ENCODE measurements at places on chromosomes 7 and 10.

GRCh38 chr10:44635176-44635575 is 250.3 kb upstream of the CXCL12 start:
- DNase-seq = no peak

- DNase-seq = no peak
These were observed 141.0 kb downstream of the CDH23 start for GRCh38 chr10:71537681-71538080.

DNA sequence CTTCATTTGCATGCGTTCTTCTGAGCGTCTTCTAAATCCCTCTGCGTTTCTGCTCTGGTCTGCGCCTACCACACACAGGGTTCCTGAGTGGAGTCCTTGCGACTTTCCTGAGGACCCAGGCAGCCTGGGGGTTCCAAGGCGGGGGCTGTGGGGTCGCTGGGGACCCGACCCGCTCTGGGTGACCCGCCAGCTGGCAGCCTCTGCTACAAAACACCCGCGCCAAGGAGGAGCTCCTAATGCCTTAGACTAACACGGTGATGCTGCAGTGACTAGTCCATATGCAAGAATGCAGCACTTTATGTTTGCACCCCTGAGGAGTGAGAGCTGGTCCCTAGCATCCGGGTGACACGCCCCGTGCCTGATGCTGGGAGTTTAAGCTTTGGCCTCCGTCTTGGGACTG is 367.0 kb upstream of the POM121L12 start:
- no peak for DNase-seq

GRCh38 chr10:95906677-95907455 is 909 bp upstream of the CC2D2B start:
- no peak for DNase-seq

DNA sequence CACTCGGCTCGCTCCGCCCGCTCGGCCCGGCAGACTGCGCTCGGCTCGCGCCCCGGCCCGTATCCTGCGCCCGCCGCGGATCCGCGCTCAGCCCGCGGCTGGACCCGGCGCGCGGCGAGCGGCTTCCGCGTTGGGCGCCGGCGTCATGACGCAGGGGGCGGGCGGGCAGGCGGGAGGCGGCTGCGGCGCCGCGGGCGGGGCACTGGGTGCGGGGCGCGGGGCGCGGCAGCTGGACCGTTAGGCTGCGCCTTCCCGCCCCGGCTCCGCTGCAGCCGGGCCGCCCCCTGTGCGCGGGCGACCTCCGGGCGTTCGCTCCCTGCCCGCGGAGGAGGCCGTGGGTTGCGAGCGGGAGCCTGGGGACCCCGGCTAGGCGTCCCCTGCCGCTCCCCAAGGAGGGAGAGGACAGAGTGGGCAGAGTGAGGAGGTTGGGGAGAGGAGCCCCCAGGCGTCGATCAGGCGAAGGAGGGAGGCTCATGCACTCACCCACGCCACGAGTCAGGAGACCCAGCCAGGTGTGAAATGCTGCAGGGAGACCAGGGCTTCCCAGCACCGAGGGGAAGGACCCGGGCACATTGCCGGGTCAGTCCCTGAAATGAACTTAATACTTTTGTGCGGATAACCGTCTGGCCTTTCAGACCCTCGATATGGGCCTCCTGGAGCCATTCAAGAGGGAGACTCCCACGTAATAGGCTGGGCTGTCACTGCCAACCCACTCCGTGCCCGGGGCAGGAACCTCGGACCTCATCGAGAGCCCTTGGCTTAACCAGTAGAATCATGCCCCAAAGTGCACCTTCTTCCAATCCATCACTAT is at the start of gene PIP4K2A:
TSS of gene PIP4K2A (minus strand) at position 100 of the 811 bp plus-strand sequence. CDS start 252 bp downstream, outside the sequence.
- DNase-seq = no peak

DNA sequence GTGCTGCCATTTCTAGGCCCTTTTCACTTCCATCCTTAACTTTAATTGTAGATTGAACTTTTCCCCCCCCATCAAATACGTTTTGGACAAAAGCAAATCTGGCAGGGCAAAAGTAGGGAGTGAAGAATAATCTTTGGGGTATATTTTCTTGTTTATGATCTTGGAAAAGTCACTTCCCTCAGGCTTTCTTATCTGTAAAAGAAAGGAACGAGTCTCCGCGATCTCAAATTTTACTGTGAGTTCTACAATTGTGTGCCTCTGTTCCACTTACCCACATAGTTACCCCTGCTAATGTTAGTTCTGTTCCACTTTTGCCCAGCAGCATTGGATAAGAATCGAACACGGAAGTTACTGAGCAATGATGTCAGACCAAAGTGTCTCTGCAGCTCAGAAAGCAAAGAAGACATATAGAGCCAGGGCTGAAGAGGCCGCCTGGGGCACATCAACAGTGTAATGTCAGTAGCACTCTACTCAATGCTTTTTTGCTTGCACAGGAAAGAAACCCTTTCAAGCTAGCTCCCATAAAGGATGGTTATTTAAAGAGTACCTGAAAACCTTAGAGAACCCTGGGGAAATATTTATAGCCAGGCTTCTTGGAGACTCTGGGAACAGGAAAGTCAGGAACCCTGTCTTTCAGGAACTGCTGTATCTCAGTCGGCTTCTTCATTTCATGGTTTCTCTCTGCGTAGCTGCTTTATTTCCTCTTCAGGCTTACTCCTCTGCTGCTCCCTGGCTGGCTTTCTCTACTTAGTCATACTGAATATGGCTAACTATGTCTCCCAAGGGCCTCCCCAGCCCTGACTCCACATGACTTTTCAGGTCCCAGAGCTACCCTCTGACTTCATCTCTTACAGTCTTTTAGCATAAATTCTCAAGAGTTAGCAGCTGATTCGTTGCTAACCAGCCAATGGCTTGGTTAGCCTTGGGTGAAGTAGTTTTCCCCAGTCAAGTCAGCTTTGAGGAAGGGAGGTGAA is 123.7 kb upstream of the FAM3C start:
- no peak for DNase-seq

- no peak for DNase-seq
These were observed 46.2 kb downstream of the RGS10 start for GRCh38 chr10:119496273-119496672.

GRCh38 chr10:114110174-114110972 is 63.6 kb downstream of the CCDC186 start:
- no peak for DNase-seq

GRCh38 chr10:99708428-99709012 is 23.4 kb downstream of the COX15 start:
- no peak for DNase-seq

DNA sequence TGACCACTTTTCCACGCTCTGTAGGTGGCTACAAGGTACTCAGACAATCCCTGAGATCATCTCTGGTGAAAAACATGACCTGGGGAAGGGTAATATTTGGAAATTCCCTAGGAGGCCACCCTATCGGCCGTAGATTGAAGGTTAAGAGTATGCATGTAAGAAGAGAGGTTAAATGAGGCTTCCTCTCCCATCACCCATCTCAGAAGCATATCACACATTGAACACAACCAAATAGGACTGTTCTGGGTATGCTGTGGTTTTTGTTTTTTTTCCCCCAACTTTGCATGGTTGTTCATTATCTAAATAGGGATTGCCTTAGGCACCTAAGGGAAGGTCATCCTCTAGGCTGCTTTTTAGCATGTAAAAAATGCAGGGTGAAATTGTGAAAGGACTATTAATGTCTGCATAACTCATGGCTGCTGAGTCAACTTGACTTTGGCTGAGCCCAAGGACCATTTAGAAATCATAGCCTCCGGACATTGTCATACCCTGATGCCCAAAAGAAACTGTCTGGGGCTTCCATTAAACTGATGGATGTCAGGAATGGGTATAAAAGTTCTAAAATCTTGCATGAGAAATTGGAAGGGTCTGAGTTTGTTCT is 24.7 kb upstream of the ST8SIA6 start:
- DNase-seq = no peak

DNA sequence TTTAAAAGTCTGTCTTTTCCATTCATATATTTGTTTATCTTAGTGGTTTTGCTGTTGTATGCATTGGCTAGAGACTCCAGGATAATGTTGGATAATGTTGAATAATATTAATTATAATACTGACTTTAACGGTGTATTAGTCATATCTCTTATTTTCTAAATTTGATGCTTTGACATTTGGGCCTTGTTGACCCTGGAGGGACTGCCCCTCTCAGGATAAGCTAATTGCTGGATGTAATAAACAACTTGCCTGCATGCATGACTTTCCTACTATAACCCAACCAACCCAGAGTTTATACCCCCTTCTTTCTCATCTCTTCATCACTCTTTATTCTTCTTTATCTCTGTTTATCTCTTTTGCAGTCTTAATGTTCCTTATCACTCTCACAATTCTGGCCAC is 90.9 kb upstream of the ABI1 start:
- DNase-seq = no peak

DNA sequence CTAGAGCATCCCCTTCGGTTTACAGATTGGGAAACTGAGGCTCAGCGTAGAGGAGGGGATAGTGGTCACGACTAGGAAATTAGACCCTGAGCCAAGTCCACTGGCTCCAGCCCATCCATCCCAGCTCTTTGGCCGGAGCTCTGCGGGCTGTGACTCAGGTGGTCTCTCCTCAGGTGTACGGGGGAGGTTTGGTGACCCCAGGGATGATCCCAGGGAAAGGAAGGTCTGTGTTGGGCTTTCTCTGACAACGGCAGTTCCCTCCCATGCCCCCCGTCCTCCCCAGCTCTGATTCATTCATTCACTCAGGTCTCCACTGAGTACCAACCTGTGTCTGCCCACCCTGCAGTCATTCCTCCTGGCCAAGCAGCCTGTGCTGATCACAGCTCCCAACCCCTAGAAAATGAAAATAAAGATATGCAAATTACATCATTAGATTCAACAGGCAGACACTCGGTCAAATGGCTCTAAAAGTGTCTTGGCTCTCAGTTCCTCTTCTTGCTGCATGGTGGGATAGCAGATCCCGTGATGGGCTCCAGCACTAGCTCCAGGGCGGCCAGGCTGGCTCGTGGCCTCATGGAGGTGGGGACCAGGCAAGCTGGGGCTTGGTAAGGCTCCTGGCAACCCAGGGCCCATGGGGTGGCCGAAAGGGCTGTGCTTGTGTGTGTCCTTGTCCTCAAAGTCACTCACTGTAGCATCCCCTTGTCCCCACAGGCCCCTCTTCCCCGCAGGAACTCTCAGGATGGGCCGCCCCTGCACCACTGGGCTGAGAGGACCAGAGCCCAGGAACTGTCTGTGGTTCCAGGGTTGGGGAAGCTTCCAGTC is 37.8 kb downstream of the CLRN3 start:
- DNase-seq = no peak

- DNase-seq = no peak
These were observed 26.9 kb downstream of the AHR start for GRCh38 chr7:17325364-17325763.

- no peak for DNase-seq
These were observed 42.1 kb upstream of the IKZF1 start for GRCh38 chr7:50262446-50262845.

DNA sequence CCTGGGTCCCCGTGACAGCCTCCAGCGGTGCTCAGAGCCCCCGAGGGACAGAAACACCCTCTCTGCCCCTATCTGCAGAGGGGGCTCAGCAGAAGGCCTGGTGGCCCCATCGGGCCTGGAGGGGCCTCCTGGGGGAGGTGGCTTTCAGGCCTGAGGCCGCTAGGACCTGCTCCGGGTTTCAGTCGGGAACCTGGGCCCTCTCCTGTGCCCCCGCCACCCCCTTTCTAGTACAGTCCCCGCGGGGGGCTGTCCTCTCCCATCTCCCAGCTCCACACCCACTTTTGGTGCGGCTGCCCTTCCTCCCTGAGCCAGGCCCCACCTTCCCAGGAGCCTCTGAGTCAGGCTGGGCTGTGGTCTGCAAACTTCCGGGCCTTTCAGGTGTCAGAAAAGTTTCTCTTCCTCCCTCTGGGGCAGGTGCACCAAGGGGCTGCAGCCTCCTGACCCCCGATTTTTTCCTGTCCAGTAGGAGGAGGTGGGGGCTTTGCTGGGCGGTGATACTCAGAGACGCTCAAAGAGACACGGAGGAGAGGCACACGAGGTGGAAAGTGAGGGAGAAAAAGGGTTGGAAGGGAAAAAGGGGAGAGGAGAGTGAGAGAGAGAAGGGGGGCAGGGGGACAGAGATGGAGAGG is 692 bp downstream of the CARD11 start:
- DNase-seq = no peak

DNA sequence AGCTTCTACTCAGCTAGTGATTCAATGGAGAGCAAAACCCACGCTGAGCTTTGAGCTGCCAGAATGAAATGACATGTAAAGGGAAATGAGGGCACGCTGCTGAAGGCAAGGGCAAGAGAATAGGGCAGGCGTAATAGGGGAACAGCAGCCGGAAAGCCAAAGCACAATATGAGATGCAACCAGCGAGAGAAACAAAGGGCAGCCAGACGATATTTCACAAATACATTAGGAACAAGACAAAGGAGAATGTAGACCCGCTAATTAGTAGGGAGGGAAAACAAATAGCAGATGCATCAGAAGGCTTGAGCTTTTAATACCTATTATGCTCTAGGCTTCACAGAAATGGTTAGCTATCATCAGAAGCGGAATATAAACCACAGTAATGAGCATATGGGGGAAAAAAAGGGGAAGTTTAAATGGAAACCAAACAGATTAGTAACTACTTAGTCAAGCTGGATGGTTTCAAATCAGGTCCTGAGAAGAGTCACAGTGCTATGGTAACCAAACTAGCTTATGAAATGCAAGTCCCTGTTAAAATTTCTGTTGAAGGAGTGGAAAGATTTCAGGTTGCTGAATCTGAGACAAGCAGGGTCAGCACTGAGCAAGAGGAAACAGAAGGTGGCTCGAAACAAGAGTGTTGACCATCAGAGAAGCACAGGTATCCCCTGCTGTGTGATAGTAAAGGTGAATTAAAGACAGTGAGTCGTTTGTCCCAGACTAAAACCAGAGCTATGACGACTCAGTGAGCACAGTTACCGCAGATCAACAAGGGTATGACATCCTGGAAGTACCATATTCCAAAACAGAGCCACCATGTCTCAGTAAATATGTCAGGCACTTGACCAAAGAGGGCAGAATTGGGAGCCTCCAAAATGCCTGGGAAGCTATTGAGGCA is 496.9 kb upstream of the CELF2 start:
- DNase-seq = no peak

All from cortex of kidney (tissue), 1 donor.